ENCODE measurements at places on chromosomes 16 and 17.

- DNase-seq, result no peak
Observed at GRCh38 chr17:72110231-72110941, 10.4 kb upstream of the SOX9 start.

GRCh38 chr16:88328313-88328980, 54.3 kb upstream of the ZNF469 start:
- DNase-seq, result no peak

DNA sequence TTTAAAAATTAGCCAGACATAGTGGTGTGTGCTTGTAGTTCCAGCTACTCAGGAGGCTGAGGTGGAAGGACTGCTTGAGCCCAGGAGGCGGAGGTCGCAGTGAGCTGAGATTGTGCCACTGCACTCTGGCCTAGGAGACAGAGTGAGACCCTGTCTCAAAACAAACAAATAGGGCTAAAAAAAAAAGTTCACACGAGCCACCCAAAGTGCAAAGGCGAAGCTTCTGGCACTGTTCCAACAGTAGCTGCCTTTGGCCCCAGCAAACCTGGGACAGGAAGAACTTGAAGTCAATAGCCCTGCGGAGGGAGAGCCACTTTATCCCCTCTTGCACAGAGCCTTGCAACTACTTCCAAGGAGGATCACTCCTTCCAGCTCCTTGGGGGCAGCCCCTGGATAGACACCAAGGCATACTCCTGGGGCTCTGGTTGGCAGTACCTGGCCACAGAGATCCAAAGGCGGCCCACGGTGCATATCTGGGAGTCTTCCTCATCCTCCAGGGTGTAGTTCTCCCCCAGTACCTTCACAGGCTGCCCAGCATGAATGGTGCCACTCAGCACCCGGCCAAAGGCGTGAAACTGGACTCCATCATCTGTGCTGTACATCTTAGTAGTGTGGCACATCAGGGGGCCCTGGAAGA, 14.7 kb downstream of the HIGD1B start:
- DNase-seq, result no peak

GRCh38 chr17:50176559-50177357, 11.0 kb downstream of the SGCA start:
- no peak for DNase-seq

DNA sequence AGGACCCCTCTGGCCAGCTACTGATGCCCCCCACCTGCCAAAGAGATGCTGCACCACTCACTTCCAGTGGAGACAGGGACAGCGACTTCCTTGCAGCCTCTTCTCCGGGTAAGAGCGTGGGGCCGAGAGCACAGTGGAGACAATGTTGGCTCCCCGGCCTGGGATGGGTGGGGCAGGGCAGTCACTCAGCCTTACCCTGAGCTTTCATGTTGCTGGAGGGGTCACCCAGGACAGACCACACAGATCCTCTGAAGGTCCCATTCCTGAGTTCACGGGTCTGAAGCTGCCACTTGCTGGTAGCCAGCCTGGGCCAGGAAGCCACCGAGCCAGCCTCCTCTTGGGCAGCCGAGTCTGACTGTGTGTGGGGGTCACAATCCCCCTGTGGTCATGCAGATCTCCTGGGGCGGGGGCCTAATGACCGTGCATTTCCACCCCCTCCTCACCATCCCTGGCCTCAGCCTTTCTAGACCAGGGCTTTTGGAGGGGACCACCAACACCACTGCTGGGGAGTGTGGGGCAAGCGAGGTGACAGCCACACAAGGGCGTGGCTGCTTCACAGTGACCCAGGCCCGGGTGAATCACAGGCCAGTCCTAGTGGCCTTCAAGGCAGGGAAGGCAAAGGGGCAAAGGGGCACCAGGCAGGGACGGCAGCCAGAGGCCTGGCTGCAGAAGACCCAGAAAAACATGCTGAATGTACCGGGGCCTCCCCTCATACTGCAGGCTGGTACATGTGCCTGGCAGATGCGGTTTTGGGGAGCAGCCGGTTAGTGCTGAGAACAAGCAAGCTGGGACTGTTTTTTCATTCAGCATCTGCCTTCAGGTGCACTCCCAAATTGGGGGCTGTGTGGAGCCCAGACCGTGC, 10.4 kb downstream of the TAF1C start:
- DNase-seq, result no peak

GRCh38 chr17:6072611-6073010, 2.4 kb downstream of the WSCD1 start:
- DNase-seq, result no peak

All from GDM1 (cell line).